ENCODE measurements at places on chromosomes 5 and 9. TPM values are rescaled to one million over a fixed set of nuclear protein-coding genes. Genes with fewer than 3 reads are reported as not detected.

The TRPM6 gene
- 0.99 TPM for total RNA-seq

The OR1N2 gene
- not detected for total RNA-seq

The CTXN3 gene
- total RNA-seq = not detected

The FBP2 gene
- not detected for total RNA-seq

DNA sequence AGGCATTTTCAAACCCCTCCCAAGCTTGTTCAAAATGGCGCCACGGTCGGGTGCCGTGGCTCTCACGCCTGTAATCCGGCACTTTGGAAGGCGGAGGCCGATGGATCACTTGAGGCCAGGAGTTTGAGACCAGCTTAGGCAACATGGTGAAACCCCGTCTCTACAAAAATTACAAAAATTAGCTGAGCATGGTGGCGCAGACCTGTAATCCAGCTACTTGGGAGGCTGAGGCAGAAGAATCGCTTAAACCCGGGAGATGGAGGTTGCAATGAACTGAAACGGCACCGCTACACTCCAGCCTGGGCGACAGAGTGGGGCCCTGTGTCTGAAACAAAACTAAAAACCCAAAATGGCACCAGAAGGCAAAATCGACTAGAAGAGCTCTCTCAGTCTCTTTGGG is 142.0 kb downstream of the MTX3 start:
- DNase-seq = no peak

DNA sequence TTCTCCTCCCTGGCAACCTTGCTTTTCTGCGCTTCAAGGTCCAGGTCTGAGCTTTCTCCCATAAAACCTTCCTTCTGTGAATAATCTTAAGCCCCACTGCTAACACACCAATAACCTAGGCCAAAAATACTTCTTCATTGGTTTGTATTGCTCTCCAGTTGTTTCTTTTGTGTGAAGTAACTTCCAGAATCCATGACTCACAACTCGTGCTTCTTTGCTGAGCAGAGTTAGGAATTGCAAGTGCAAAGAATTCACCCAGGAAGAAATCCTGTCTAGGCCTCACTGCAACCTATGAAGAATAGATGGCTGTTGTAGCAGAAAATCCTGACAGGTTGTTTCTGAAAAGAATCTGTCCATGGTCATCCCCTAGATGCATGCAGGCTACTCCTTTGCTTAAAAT is 295.7 kb downstream of the MED10 start:
- no peak for DNase-seq

DNA sequence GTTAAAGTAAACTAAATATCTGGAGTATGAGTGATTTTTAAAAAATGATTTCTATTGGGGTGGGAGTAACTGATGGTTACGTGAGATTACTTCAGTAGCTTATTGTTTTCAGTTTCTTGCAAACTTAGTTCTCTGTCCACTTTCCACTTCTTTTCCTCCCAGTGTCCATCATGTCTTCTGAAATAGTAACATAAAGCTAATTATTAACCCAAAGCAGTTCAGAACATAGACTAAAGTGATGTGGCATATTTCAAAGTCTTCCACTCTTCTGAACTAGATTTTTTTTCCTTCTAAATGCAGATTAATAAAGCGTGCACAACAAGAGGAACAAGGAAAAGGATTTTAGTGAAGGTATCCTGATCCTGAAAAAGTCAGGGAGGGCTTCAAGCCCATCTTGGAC is 114.1 kb downstream of the MAN2A1 start:
- no peak for DNase-seq

DNA sequence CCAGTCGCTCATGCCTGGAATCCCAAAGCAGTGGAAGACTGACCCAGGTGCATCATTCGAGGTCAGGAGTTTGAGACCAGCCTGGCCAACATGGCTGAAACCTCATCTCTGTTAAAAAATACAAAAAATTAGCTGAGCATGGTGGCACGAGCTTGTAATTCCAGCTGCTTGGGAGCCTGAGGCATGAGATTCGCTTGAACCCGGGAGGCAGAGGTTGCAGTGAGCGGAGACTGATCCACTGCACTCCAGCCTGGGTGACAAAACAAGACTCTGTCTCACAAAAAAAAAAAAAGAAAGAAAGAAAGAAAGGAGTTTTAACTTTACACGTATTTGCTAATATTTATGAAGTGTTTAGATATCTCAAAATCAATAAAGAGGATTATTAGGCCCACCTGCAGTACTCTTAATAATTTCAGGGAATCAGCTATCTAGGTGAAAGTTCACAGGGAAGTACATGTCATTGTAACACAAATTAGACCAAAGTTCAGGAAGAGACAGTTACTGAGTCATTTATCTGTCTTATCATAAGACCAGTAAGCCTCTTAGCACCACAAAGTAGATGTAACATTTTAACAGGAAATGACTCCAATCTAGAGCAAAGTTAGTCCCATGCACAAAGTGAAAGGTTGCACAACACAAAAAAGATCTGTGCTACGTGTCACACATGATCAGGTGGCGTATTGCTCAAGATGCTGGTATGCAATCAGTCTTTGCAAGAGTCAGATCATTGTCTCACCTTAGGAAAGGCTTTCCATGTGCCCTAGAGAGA is 34.1 kb upstream of the PLIN2 start:
- no peak for DNase-seq

DNA sequence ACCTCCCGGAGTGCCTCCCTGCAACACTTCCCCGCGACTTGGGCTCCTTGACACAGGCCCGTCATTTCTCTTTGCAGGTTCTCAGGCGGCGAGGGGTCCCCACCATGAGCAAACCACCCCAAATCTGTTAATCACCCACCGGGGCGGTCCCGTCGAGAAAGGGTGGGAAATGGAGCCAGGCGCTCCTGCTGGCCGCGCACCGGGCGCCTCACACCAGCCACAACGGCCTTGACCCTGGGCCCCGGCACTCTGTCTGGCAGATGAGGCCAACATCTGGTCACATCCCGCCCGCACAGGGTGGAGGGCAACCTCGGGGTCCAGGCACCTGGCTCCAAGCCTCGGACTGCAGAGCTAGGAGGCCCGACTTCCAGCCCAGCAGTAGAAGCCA is 776 bp upstream of the TERT start:
- DNase-seq = peak; percentile 54

GRCh38 chr5:154840435-154841272 is 9.7 kb downstream of the FAXDC2 start:
- DNase-seq = peak; percentile 62

DNA sequence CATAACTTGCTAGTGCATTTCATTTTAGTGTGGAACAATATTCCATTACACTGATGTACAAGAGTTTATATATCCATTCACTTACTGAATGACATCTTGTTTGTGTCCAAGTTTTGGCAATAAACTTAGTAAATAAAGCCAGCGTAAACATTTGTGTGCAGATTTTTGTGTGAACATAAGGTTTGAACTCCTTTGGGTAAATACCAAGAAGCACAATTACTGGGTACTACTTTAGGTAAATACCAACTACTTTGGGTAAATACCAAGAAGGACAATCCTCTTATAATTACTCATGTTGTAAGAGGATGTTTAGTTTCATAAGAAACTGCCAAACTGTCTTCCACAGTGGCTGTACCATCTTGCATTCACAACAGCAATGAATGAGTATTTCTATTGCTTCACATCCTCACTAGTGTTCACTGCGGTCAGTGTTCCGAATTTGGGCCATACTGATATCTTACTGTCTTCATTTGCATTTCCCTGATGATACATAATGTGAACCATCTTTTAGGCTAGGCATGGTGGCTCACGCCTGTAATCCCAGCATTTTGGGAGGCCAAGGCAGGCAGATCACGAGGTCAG is 2.3 kb upstream of the SYK start:
- DNase-seq = no peak

DNA sequence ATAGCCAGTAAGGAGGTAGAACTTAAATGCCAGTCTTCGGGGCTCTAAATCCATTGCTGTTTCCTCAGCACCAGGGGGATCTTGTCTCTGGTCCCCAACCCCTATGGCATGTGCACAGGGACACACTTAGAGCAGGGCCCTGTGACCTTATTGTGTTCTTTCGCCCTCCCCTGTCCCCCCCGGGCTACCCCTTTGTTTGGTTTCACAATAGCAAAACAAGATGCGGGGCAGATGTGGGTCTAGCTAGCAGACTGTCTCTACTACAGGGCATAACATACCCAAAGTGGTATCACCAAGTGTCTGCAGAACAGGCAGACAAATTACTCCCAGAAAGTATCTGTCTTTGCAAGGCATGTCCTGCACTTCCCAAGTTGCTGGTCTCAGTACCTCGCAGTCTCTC is 2.1 kb downstream of the FBLL1 start:
- no peak for DNase-seq

- DNase-seq = no peak
Observed at GRCh38 chr9:103721056-103721455, 373.1 kb upstream of the SMC2 start.

DNA sequence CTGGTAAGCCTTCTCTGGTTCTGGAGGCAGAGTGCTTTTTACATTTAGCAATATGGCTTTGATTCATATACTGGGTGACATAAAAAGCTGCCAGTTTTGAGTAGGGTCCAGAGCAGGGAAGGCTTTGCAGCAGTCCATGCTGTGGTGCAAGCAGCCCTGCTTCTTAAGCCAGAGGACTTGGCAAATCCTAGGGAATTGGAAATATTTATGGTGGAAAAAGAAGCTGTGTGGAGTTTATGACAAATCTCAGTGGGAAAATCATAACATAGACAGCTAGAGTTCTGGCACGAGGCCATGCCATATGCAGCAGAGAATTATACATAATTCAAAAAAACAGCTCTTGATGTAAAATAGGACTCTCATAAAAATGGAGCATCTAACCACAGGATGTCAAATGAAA is 536.4 kb downstream of the RASEF start:
- DNase-seq = no peak
